ENCODE measurements at places on chromosomes 7 and 10.

- no peak for DNase-seq
Measured at GRCh38 chr7:137789215-137789882, 57.4 kb downstream of the DGKI start.

DNA sequence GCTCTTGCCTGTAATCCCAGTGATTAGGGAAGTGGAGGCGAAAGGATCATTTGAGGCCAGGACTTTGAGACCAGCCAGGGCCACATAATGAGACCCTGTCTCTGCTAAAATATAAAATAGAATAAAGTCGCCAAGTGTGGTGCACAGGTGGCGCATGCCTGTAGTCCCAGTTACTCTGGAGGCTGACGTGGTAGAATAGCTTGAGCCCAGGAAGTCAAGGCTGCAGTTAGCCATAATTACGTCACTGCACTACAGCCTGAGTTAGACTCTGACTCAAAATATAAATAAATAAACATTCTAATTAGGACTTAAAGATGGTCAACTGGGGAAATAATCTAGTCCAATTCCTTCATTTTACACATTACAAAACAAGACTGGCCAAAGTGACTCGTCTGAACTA is 768 bp downstream of the CHCHD2 start:
- peak; percentile 50 for DNase-seq

- no peak for DNase-seq
Measured at GRCh38 chr7:155842496-155843265, 30.4 kb upstream of the SHH start.

GRCh38 chr7:3466261-3466660 is 165.2 kb downstream of the SDK1 start:
- no peak for DNase-seq

GRCh38 chr7:115221456-115221855 is 299.6 kb downstream of the MDFIC start:
- no peak for DNase-seq

DNA sequence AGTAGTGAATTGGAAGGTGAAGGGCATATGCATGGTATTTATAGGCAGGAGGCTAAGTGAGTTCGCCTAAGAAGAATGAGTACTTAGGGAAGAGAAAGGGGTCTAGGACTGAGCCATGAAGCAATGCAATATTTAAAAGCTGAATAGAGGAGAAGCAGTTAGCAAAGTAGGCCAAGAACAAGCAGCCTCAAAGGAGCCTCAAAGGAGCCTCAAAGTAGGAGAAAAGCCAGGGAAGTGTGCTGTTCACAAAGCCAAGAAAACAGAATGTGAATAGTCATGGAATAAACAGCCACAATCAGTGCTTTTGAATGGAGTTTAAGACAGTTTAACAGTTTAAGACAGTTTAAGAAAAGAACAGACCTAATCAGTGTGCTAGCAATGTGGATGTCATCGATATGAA is 762.0 kb downstream of the SORCS1 start:
- DNase-seq: no peak

DNA sequence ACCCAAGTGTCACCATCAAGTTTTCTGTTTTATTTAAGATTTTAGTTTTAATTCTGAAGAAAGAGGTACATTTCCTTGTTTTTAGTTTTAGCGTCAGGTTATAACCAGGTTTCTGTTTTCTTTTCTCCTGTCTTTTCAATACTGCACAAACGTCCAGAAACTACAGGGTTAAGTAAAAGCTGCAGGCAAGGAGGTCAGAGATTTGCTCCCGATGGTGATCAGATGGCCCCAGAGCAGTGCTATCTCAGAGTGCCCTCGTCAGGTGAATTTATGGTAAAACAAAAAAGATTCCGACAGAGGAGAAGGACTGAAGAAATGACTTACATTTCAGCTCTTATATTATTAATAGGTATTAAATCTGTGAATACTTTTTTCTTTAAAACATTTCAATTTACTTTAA is 128.2 kb downstream of the STRA8 start:
- DNase-seq: no peak

DNA sequence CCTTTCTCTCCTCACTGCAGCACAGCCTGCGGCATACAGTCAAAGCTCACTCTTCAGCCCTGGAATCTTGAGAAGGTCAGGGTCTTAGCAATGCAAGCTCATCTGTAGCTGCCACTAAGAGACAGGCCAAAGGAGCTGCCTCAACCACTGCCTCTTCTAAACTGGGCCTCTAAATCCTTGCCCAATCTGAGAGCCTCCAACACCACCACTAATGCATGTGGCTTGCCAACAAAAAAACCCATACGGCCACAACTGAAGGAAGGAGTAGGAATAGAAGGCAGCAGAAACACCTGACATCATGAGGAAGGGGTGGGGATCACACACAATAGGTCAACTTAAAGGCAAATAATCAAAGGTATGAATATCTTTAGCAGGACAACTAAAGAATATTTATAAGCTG is 183.8 kb downstream of the SRPK2 start:
- no peak for DNase-seq

DNA sequence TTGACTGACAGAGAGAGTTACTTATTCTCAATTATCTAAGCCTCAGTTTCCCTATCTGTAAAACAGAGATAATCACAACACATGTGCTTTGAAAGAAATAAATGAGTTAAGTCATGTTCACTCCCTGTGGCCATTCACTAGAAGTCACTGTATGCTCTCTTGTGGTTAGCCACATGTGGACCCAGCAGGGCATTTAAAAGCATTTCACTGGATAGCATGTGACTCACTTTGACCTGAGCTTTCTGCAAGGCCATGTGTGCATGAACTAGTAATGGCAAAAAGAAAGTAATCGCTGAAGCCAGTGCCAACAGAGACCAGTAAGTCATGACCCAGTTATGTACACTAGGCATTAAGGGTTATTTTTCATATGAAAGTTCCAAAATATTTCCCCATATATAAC is 557.0 kb upstream of the IGFBP3 start:
- DNase-seq: no peak

DNA sequence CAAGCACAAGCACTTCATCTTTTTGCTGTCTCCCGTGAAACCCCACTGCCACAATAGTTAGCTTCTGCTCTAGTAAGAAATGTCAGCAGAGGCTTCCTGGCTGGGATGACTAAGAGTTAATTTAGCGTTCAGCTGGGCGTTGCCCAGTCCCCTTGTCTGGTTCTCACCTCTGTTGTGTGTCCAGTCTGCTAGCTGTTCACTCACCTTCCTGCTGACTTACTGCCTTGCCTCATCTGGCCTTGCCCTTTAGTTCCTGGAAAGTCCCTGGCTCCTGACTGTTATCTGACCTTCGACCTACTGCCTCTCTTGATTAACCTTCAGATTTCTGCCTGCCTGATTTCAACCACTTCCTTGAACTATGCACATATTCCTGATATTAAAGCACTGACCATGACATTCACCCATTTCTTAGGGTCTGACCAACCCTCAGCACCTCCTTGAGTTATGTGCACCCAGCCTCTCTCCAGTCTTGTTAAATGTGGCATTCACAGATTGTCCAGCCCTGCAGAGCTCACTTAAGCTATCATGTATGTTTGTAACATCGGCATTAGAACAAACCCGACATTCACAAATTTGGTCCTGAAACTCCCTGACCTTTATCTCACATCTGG is 30.3 kb downstream of the C7orf33 start:
- no peak for DNase-seq

- no peak for DNase-seq
Measured at GRCh38 chr7:157760004-157760730, 423.4 kb downstream of the DNAJB6 start.

GRCh38 chr10:35501923-35502322 is 103.2 kb upstream of the GJD4 start:
- no peak for DNase-seq

DNA sequence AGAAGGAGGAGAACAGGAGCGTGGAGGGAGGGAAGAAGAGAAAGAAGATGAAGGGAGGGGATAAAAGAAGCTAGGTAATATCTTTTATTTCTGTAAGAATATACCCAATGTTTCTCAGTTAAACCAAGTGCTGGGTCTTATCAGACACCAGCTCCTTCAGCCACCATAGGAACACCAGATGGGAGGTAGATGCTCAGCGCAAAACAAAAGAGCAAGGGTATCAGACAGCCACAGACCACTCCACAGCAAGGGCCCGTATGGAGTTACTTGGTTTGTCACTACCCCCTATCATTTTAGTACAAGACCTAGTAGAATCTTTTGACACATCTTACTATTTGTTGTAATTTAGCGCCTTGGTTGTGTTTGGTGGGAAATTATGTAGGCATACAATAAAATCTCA is 65.9 kb upstream of the FAM133B start:
- DNase-seq: no peak

GRCh38 chr7:105742787-105743186 is 133.6 kb downstream of the ATXN7L1 start:
- DNase-seq: no peak

- DNase-seq: no peak
Measured at GRCh38 chr7:157002819-157003421, 7.5 kb downstream of the MNX1 start.

- no peak for DNase-seq
Measured at GRCh38 chr10:80158598-80159127, 26.1 kb downstream of the PLAC9 start.

- no peak for DNase-seq
Measured at GRCh38 chr10:49289480-49289879, 9.5 kb upstream of the C10orf71 start.

- DNase-seq: no peak
Measured at GRCh38 chr7:234708-235553, 42.6 kb downstream of the FAM20C start.

DNA sequence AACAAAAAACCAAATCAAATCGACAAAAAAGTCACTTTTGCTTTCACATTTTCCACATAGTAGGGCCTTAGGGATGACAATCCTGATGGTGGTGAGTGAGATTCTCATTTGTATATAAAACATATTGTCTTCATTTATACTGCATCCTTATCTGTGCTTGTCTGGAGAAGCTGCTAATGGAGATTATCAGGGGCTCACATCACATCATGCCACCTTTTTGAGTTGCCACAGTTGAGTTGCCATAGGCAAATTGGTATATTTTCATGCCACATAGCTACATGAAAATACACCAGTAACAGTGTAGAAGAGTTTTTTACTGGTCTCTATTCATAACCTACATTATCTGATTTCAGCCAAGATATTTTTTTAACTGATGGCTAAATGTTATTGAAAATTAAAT is 85.3 kb downstream of the CNTNAP2 start:
- no peak for DNase-seq

- DNase-seq: no peak
Measured at GRCh38 chr7:136953386-136953785, 84.9 kb downstream of the CHRM2 start.

DNA sequence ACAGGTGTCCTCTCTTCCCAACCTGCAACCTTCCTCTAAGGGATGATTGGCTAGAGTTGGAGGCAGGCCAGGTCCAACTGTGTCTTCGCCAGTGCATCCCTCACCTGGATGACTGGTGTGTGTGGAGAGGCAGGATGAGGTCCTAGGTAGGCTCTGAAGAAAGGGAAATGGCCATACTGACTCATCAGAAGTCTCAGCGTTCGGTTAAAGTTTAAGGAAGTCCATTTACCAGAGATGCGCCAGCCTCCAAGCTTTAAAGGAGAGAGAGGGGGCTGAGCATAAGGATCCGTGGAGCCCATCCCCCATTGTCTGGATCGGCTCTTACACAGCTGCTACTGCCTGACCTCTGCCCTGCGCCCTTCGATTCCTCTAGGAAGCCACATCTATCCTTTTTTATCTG is 4.4 kb downstream of the KEL start:
- no peak for DNase-seq

GRCh38 chr10:43119416-43120115 is 18.7 kb upstream of the CSGALNACT2 start:
- DNase-seq: no peak

- DNase-seq: no peak
Measured at GRCh38 chr10:90313576-90314325, 544.1 kb downstream of the HTR7 start.

GRCh38 chr7:87933953-87934698 is at the start of gene ADAM22:
ADAM22 (plus strand) TSS chr7:87934251; CDS start chr7:87934466, 215 bp downstream.
- DNase-seq: peak; percentile 89

- no peak for DNase-seq
Measured at GRCh38 chr7:34421526-34421925, 236.5 kb upstream of the NPSR1 start.

- no peak for DNase-seq
Measured at GRCh38 chr10:63716016-63716580, 194.9 kb downstream of the REEP3 start.

DNA sequence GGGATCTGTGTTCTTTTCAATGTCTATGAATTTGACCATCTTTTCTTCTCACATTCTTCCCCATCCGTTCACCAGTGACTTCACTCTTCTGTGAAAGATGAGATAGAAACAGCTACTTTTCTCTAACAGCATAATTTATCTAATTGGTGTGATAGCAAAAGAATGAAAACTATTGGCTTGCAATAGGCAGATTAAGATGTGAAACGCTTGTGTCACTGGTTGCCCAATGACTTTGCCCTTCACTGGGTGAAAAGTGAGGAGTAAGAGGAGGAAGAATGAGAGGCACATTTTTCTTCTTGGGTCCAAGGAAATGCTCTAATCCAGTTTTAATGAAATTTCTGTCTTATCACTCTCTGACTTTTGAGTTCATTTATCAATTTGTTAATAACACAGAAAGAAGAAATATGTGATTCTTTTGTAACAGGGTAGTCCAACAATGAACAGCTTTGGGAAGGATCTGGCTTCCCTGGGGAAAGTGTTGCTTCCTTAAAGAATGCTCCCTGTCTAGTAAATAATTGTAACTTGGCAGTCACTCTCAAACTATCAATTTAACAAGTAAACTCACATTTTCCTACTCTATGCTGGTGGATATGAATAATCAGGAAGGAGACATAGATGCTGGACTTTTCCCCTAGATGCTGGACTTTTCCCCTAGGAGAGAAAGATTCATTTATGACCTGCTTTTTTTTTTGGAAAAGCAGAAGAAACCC is 35.1 kb downstream of the BET1 start:
- DNase-seq: no peak

DNA sequence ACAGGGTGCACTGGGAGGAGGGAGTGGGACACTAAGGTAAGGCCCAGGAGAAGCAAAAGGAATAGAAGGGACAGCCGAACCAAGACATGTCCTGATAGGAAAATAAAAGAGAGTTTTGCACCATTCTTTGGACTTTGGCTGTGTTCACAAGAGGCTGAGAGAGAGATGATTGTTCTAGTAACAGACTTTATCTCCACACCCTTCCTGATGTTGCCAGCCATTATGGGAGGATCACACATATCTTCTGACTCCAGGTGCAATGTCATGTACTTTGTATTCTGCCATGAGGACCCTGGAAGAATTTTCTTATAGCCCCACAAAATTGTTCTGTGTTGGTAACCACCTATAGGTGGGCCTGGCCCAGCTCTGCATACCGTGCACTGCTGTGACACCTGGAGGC is 11.4 kb downstream of the LSMEM1 start:
- no peak for DNase-seq
